ENCODE measurements at places on chromosomes 7 and 10. TPM values are rescaled to one million over a fixed set of nuclear protein-coding genes. Genes with fewer than 3 reads are reported as not detected.

- no peak for DNase-seq
Measured at GRCh38 chr10:116784651-116785050, 42.3 kb upstream of the HSPA12A start.

DNA sequence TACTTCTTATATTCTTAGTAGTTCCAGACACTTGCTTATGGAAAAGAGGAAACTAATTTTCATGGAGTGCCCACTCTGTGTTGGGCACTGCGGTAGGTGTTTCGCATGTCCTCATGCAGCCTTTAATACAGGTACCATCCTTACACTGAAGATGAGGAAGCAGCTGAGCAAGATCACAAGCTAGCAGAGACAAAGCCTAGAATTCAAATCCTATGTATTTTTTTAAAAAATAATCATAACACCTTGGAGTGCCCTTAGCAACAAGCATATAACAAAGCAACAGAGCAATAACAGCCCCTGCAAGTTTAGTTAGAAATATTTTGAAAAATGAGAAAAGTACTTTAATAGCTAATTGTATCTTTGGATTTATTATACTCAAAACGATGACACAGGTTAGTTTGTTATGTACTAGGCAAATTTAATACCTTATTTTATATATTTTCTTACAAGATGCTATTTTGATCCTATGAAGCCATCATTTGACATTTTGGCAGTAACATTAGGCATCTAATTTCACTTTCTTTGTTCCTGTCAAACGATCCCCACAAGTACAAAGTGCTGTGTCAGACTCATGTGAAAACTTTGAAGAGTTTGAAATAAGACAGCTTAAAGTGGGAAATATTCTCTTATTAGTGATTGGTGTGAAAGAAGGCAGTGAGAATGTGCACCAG lies 245.8 kb downstream of the CDK14 start:
- DNase-seq: no peak

- DNase-seq: no peak
Measured at GRCh38 chr10:98901441-98902110, 334.1 kb downstream of the HPSE2 start.

GRCh38 chr7:140404565-140405065 lies 757 bp downstream of the RAB19 start:
- DNase-seq: no peak

DNA sequence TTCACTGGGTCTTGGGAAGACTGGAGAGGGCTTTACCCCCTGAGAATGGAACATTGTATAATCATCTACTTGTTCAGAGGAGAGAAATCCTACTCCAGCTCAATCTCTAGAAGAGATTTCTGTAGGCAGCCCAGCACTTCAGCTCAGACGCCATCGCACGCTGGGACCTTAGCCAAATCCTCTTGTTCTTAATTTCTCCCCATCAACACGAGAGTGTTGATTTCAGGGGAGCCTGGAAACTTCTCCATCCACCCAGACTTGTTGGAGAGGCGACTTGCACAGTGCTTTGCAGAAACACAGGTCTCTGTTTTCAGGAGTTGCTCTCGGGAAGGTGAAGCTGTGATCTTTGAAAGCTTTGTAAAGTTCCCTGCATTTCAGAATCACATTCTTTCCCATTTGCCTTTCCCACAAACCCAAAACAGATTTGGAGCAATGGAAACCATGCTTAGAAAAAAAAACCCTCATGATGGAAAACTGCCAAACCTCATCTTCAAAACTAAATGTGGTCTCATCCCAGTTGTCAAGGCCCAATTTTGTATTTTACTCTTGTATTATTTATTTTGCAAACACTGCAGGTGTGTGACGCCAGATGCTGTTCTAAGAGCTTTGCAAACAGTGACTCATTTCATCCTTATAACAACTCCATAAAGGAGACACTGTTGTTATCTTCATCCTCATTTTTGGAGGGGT lies 60.9 kb downstream of the CALML3 start:
- no peak for DNase-seq

DNA sequence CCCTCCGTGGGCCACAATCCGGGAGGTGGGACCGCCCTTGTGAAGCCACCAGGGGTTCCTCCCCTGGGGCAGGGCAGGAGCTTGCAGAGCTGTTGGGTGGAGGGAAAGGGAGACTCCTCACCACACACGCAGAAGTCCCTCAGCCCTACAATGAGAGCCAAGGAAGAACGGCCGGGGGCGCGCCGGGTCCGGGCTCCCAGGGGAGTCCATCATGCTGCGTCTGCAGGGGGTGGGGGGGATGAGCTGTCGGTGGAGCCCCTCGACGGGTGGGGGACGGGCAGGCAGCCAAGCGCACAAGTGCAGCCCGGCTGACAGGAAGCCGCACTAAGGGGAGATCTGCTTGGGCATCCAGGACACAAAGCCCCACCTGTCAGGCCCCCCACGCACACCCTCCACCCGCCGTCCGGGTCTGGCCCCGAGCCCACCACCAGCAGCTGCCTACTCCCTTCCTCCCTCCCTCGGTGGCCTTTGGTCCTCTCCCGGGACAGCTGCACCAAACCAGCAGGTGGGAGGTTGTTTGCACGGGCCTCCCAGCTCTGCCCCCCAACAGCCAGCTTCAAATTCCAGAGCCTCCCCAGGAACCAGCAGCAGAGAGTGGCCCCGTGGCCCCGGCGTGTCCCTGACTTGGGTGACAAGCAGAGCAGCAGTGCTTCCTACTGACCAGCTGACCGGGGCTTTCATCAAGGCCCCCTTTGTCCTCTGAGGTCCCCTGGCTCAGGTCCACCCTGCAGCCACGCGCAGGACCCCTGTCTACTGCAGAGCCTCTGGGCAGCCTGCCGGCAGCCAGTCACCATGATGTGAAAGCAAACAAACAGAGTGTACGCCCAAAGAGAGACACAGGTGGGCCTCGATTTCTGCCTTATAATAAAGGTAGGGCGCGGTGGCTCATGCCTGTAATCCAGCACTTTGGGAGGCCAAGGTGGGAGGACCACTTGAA lies 50.3 kb downstream of the HIP1 start:
- DNase-seq: no peak

GRCh38 chr10:57579926-57580325 lies 687.8 kb downstream of the IPMK start:
- no peak for DNase-seq

DNA sequence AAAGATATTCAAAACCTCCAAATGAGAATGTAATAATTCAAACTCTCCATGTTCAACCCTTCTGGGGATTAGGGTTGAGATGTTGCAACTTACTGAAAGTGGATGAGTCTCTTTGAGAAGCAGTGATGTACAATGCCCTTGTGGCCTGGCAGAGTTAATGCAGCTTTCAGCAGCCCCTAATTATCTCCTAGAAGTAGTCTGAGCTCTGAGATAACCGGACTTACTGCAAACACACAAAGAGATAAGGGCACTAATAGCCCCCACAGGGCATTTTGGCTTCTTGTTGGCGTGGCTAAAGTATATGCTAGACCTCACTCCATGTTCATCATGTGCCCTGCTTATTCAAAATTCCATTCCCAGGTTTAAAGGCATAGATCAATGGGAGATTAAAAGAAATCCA lies 404.7 kb downstream of the NEBL start:
- no peak for DNase-seq

DNA sequence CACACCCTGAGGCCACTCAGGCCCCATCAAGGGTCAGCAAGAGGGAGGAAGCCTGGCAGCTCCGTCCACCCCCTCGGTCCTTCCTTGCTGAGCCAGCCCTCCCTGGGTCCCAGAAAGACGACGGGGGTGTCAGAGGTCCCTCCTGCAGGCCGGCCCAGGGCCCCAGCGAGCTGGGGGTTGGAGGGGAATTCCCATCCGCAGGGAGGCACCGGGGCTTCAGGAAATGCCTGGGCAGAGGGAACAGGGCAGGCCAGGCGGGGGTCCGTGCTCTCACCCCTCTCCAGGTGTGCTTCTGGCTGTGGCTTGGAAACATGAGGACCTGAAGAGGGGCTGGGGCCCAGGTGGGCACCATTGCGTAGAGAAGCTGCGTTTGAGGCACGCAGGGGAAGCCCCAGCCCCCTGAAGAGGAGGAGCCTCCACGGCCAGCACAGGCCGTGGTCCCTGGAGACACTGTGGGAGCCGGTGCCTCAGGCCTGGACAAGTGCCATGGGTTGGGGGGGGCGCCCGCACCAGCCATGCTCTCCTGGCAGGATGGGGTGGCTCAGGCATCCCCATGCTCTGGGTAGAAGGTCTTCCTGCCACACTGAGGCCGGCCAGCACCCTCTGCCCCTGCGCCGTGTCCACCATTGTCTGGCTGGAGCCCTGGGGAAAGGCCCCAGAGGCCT lies 66.7 kb downstream of the PDGFA start:
- DNase-seq: no peak

GRCh38 chr7:31175672-31176071 lies 123.6 kb downstream of the ADCYAP1R1 start:
- DNase-seq: no peak

- no peak for DNase-seq
Measured at GRCh38 chr7:39211581-39211980, 233.9 kb downstream of the POU6F2 start.

DNA sequence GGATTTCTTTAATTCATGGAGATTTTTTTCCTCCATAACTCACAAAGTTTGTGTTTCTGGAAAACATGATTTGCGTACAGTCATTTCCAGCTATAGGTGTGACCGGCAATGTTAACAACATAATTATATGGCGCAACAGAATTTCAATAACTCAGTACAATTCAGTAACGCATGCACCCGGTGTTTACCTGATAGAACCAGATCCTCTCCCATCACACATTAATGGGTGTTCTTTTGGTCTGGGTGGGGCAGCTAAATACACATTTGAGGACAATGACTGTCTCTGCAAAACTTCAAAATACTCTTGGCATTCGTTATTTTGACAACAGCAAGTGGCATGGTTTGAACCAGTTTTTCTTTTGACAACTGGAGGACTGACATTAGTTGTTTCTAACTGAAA lies 102.3 kb downstream of the KLF6 start:
- no peak for DNase-seq

DNA sequence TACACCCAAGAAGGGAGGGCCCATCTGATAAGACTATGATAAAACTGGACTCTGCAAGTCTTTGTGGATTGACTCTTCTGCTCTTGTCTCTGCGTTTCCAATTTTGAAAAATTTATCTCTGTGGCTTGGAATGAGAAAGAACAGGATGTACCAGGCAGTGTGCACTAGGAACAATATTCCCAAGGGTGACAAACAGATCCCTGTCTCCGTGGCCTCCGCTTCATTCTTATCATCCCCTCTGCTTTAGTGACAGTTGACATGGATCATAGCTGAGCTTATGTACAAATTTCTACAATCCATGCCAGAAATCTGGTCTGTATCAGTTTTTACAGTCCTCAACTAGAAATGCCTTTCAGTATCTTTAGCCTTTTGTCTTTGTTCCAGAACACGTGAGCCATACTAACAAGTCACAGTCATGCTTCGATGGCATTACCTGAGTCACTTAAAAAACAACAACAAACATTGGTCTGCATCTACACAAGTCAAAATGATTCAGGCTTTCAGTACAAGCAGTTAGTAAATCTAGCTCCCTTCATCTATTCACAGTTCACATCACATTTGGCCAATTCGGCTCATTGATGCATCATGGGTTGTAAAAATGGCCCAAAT lies 393.6 kb upstream of the CELF2 start:
- DNase-seq: no peak

DNA sequence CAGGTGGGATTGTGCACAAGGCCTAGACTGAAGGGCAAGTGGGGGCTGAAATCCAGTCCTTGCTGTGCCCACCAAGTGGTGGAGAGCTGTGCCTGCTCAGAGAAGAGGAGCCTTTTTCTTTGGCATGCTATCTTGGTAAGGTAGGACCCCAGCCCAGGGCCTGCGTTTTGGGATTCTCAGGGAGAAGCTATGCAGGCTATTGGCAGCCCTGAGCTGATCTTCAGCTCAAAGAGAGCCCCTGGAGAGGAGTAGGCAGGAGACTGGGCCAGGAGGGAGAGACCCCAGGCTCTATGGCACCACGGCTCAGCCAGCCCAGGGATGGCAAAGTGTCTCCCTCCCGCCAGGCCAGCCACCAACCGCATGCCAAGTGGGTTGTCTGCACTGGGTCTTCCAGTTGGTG lies 119.2 kb upstream of the PCBD1 start:
- no peak for DNase-seq

- no peak for DNase-seq
Measured at GRCh38 chr7:155269766-155270585, 27.7 kb upstream of the INSIG1 start.

DNA sequence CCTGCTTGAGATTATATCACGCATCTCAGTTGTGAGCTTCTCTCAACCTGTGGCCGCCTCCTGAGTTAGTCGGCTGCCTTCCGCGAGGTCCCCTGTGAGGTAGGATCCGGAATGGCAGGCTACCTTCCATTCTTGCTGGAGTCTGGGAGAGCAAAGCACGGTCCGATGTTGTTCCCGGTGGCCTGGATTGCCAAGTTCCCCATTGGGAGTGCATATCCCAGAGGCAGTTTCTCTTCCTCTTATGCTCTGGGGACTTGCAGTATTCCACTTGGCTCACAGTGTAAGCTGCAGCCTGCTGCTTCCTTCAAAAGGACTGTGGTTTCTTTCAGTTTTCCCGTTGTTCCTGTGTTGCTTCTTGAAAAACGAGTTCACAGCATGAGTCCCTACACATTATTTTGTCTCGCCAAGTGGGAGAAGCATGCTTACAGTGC lies 225.4 kb upstream of the ZWINT start:
- no peak for DNase-seq

- DNase-seq: peak; percentile 43
Measured at GRCh38 chr10:97791824-97792721, 20.3 kb upstream of the SFRP5 start.

The HHEX gene
- 81.0 TPM for polyA plus RNA-seq

The CASP2 gene
- 36.3 TPM for polyA plus RNA-seq

The SPDYE1 gene
- polyA plus RNA-seq: not detected

The MACROH2A2 gene
- not detected for polyA plus RNA-seq

The POU6F2 gene
- polyA plus RNA-seq: not detected

The EIF5AL1 gene
- polyA plus RNA-seq: 0.73 TPM

The VWA2 gene
- polyA plus RNA-seq: not detected

The PDE1C gene
- polyA plus RNA-seq: 0.75 TPM

The KLHL7 gene
- polyA plus RNA-seq: 13.7 TPM

The KNDC1 gene
- polyA plus RNA-seq: not detected
